GM06990 (cell line): ENCODE measurements at places on chromosomes 6 and 20.

- no peak for DNase-seq
Observed at GRCh38 chr6:155939253-155939652, 483.6 kb upstream of the NOX3 start.

- DNase-seq = no peak
Observed at GRCh38 chr6:6587696-6588063, 840 bp upstream of the LY86 start.

- DNase-seq = no peak
Observed at GRCh38 chr6:69019832-69020231, 384.8 kb downstream of the ADGRB3 start.

DNA sequence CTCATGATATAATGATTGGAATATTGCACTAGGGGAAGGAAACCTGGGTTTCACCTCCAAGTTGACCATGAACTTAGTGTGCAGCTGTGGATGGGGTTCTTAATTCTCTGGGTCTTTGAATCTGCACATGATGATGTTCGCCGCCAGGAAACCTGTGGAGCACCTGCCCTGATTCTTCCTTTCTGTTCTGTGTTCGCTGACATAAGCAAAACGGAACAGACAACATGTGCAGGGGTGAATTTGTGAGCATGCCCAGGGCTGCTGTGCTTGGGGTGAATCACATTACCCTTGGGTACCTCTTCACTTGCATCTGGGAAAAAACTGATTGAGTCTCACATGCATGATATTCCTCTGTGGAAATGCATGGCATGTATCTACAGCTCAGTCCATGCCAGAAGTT, 48.8 kb downstream of the CAP2 start:
- no peak for DNase-seq

DNA sequence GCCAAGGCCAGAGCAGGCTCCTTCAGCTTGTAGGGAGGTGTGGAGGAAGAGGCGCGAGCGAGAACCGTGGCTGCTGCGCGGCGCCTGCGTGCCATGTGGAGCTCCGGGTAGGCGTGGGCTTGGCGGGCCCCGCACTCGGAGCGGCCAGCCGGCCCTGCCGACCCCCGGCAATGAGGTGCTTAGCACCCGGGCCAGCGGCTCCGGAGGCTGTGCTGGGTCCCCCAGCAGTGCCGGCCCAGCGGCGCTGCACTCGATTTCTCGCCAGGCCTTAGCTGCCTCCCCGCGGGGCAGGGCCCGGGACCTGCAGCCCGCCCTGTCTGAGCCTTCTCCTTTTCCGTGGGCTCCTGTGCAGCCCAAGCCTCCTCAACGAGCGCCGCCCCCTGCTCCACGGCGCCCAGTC, 32.9 kb upstream of the SIRT5 start:
- DNase-seq = no peak

- DNase-seq = no peak
Observed at GRCh38 chr6:143394389-143394788, 56.1 kb downstream of the ADAT2 start.

- no peak for DNase-seq
Observed at GRCh38 chr20:3014662-3015061, 28.8 kb upstream of the GNRH2 start.
